CD4-positive, alpha-beta T cell treated with Interleukin-21 for 1 hour (primary cell): ENCODE measurements at places on chromosomes 3 and 15.

GRCh38 chr3:12190832-12191231, 32.1 kb upstream of the TIMP4 start:
- no peak for DNase-seq

GRCh38 chr3:53495520-53496391, 1.3 kb downstream of the CACNA1D start:
- DNase-seq = no peak

- DNase-seq = peak; percentile 12
Measured at GRCh38 chr3:52313774-52314188, 2.3 kb upstream of the DNAH1 start.

GRCh38 chr15:59583088-59583487, 28.5 kb upstream of the GCNT3 start:
- no peak for DNase-seq

DNA sequence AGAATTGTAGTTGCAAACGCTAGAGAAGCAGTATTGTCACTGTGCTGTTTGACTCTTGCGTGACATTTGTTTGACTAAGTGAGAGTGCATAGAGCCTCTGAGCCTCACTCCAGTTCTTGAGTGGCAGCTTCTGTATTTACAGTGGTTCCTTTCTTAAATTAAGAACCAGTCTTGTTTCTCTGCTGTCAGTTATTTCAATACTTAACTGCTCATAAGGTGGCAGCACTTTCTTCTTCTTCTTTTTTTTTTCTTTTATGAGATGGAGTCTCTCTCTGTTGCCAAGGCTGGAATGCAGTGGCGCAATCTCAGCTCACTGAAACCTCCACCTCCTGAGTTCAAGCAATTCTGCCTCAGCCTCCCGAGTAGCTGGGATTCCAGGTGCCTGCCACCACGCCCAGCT, 372.1 kb downstream of the LPP start:
- DNase-seq = no peak

GRCh38 chr15:93203036-93203435, 114.0 kb upstream of the RGMA start:
- DNase-seq = no peak

GRCh38 chr3:140096037-140096436, 161.1 kb downstream of the CLSTN2 start:
- no peak for DNase-seq

DNA sequence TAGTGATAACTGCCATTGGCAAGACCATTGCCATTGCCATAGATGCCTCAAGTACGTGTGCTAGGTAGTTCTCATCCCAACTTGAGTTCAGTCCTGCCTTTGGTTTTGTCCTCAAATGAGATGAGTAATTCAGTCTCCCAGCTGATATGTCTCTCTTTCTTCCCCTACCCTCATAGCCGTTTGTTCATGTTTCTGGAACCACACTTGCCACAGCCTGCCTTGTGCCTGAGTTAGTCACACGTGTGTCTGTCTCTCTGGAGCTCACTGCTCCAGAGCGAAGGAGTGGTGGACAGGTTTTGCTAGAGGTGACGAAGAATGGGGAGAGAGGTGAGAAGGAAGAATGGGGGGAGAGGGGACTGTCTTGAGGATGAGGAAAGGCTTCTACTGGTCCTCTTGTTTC, 88.0 kb upstream of the IGF1R start:
- DNase-seq = no peak

- no peak for DNase-seq
Measured at GRCh38 chr3:158742871-158743663, 10.8 kb upstream of the RARRES1 start.

GRCh38 chr15:91839867-91840266, 13.6 kb upstream of the SLCO3A1 start:
- DNase-seq = no peak

DNA sequence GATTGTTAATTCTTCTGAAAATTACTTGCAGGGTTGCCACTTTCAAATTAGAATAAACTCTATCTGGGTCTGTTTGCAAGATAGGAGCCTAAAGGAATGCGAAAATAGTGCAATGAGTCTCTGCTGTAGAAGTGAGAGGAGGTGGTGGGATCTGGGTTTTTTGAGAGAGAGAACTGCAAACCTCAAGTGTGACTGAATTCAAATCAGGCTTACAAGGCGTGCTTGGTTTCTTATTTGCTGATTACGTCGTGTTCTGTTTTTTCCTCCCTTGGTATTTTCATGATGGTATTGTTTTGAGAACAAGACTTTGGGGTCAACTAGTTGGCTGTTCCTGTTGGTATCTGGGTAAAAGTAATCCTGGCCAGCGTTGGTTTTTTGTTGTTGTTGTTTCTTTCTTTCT, 490.9 kb upstream of the CFAP20DC start:
- no peak for DNase-seq

- DNase-seq = peak; percentile 79
Measured at GRCh38 chr3:183428447-183429211, at the start of gene MCF2L2. TSS of gene MCF2L2 (minus strand) at chr3:183428619. CDS start at chr3:183427977, 642 bp downstream.

- DNase-seq = no peak
Measured at GRCh38 chr3:116824208-116824607, 114.6 kb downstream of the TUSC7 start.

DNA sequence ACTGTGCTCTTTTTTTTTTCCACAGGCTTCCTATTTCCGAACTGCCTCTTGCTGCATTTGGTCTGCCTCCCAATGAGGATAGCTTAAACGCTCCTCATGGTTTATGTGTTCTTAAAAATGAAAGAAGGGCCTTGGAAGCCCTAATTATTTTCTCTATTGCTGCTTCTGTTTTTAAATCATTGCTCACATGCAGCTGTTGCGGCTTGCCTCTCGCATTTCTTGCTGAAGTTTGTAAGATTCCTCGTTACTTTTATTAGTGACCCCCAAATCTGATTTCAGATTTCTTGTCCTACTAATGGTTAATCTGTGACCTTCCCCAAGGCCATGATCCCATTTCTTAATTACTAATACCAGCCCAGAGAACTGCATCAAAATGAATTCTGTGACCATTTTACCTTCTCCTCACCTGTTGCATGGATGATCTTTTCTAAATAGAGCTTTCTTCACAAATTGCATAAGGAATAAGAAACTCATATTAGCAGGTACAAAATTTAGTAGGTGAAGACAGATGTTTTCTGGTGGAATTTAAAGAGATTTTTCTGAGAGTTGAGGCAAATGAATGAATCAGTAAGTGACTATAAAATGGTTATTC, 1.8 kb downstream of the UBE2E1 start:
- no peak for DNase-seq

DNA sequence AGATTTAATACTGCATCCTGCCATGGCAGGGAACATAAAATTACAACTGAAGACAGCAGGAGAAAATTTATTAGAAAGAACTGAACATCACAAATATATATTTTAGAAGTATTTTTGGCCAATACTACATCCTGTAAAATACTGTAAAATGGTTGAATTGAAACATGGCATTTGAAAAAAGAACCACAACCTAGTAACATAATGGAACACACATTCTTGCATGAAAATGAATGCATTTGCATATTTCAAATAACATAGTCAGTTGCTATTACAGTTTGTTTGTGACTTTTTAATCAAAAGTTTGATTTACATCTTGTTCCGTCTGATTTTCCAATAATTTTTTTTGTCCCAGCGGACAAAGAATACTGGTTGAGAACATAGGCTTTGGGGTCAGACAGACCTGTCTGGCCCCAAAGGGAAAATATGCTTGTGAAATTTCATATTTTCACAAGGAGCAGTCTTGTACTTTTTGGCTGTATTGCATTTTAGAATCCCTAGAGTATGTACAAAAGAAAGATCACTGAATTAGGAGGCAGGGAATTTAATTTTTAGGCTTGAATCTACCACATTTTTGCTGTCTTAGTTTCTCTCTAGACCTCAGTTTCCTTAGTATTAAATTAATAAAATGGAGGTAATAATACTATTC, 268.8 kb downstream of the ADAMTSL3 start:
- no peak for DNase-seq

- no peak for DNase-seq
Measured at GRCh38 chr3:171543759-171544300, 83.6 kb upstream of the TNIK start.

DNA sequence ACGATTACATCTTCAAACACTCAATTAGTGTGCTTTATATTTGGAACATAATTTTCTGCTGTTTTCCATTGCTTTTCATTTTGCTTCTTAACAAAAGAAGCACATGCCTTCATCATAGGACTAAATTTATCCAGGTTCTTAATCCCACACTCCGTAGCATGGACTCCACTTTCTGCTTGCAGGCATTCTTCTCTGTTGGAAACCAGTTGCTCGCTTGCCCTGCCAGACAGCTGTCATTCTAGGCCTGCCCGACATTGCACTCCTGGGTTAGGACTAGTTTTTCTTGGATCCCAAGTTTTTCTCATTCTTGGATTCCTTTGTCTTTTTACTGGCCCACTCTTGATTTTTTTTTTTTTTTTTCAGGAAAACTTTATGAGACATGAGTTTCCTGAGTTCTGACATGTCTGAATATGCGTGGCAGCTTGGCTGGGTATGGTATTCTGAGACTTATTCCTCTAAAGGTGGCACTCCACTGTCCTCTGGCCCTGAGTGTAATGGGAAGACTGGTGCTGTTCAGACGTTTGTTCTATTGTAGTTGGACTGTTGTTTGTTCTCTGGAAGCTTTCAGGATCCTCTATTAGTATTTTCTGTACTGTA, 6.3 kb upstream of the ATP1B3 start:
- DNase-seq = no peak

GRCh38 chr15:33114374-33114717, 80.2 kb downstream of the FMN1 start:
- no peak for DNase-seq

- no peak for DNase-seq
Measured at GRCh38 chr15:84828086-84828908, 11.1 kb downstream of the ALPK3 start.

DNA sequence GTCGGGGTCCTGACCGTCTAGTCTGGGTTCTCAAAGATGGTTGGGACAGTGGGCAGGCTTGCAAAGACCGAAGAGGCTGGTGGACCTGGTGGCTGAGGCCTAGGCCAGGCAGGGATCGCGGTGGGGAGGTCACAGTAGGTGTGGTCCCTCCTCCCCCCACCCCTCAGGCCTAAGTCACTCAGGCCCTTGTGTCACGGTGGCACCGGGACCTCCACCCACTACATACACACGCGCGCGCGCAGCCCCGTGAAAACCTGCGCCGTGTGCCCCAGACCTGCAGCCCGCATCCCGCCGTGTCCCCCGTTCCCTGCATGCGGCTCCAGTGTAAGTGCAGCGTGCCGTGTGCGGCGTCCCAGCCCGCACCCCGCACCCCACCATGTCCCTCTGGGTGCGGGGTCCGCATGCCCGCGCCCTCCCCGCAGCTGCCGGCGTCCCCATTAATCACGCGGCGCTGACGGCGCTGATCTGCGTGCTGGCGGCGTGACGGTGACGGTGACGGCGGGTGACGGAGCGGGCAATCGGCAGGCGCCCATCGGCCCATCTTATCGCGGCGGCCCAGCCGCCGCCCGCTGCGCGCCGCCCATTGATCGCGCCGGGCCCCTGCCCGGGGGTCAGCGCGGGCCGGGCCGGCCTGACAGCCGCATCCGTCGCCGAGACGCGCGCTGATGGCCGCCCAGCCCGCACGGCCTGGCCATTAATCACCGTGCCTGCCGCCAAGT, 24.4 kb downstream of the SEC61A1 start:
- no peak for DNase-seq

DNA sequence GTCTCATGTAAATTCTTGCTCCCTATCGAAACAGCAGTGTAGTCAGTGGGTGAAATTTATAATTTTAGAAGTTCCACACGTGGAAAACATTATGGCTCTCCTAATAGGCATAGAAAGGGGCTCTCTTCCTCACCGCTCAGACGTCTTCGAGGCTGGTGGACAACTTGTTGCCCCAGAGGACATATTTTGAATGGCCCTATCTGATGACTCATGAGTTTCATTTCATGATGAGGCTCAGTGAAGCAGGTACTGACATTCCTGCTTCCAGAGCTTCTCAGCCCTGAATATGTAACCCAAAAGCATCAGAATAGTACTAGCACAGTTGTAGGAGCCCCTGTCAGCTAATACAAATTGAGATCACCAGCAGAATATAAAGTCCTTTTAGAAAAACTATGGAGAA, 117.9 kb downstream of the HERC1 start:
- no peak for DNase-seq

DNA sequence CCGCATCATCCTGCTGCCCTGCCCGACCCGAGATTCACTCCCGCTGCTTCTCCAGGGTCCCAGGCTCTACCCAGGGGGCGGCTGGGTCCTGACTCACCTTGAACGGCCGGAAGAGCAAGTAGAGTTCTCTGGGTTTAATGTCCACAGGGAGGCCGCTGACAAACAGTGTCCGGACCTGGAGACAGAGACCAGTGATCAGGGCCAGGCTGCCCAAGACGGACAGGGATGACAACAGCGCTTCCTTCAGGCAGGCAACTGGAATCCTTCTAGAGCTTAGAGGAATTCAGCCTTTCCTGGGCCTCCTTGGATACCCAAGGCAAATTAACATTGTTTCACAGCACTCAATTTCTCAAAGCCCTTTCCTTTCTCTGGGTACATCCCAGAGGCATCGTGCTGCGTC, 23.9 kb downstream of the RBPMS2 start:
- no peak for DNase-seq

DNA sequence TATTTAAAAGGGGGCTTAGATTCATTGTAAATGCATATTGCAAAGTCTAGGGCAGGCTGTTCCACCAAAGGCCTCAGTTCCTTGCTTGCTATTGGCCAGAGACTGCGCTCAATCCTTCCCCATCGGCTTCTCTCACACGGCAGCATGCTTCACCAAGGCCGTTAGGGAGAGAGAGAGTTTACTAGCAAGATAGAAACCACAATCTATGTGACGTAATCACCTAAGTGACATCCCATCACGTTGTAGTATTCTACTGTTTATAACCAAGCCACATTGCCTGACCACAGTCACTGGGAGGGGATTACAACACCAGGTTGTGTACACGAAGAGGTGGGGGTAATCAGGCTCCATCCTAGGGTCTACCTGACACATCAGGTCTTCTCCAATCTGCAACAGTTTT, 16.0 kb upstream of the NPAP1 start:
- no peak for DNase-seq

DNA sequence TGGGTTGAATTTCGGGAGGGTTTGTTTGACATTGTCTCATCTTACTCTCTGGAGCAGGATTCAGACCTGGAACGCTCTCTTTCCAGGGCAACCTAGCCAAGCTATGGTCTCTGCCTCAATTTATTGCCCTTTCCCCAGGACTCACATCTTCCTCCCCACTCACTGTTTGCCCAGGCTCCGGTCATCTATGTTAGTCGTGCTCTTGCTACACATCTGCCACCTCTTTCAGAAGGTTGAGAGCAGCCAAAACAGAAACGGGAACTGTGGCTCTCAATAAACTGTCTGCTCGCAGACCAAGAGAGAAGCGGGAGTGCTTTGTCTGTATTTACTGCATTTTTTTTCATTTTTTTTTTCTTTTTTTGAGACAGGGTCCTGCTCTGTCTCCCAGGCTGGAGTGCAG, 81.6 kb downstream of the ST6GAL1 start:
- DNase-seq = no peak

DNA sequence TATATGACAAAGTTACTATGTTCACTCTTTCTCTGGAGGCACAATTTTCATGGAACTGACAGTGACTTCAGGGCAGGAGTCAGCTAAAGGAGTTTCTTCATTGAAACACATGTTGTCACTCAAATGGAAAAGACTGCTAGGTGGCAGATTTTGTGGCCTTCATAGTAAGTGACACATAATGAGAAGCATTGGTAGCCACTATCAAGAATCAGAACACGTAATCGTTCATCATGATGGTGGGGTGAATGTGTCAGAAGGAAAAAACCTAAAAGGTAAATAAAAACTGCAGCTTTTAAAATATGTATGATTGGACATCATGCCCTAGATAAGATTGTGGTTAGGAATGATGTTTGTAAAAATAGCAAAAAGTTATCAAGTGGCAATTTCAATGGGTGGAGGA, 1491.0 kb downstream of the SI start:
- DNase-seq = no peak

GRCh38 chr3:193335031-193335430, 43.5 kb downstream of the ATP13A5 start:
- DNase-seq = no peak
